Substantia nigra (tissue), 51 donors: ENCODE measurements at places on chromosomes 2 and 18.

DNA sequence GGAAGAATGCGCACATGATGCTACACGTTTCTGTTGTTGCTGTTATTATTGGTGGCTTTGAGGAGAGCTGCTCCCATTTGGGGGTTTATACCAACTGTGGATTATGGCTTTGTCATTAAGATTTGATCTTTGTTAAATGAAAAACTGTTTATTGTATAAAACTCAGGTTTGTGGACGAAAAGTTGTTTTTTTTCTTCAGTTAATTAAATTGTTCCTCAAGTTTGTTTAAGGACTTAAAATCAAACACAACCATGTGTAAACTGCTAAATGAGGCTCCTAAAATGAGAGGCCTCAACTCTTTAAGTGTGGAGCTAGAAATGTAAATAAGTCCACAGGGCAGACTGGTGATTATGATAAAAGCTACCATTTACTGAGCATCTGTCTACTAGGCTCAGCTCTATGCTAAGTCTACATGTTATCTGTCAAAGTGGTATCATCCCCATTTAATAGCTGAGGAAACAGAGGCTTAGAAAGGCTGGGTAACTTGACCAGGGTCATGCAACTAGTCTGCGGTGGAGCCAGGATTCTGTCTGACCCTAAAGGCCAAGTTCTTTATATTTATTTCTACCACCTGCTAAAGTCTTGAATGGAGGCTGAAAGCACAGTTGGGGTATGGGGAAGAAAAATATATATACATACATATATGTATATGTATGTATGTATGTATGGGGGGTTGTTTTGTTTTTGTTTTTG is 4.1 kb downstream of the MYCN start:
- DNase-seq = no peak

- no peak for DNase-seq
Measured at GRCh38 chr2:156319811-156320485, 12.6 kb downstream of the NR4A2 start.

- DNase-seq = no peak
Measured at GRCh38 chr2:8324164-8324856, 357.5 kb upstream of the ID2 start.

GRCh38 chr18:3794537-3795348 is 344.8 kb downstream of the TGIF1 start:
- DNase-seq = no peak

DNA sequence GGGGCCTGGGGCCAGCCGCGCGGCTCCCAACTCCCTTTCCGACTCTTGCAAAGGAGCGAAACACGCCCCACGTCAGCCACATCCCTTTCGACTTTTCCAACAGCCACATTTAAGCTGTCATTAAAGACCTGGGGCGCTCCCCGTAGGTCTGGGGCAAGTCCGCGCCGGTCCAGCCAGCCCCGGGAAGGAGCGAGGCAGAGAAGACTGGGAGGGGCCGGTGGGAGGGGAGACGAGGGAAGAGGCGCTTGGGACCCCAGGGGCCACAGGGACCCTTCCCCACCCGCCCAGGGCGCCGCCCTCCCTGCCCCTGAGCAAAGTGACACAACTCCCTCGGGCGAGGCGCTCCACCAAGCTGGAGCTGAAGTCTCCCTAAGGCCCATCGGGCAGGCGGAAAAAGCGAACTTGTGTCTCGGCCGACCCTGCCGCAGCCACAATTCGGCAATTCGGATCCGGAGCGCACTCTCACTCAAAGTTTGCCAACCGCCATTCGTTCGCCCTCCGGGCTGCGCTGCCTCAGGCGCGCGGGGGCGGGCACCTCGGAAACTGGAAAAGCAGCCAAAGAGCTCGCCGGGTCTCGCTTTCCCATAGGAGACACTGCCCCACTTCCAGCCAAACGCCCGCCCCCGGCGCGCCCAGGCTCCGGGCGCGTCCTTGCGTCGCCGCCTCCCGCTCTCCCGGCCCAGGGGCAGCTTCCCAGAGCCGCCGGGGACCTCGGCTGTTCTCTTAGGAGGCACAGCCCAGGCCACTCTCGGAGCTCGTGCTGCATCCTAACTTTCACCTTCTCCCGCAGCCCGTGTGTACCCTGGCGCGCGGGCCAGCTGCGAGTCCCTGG is 1.1 kb upstream of the KCTD1 start:
- peak; percentile 22 for DNase-seq

DNA sequence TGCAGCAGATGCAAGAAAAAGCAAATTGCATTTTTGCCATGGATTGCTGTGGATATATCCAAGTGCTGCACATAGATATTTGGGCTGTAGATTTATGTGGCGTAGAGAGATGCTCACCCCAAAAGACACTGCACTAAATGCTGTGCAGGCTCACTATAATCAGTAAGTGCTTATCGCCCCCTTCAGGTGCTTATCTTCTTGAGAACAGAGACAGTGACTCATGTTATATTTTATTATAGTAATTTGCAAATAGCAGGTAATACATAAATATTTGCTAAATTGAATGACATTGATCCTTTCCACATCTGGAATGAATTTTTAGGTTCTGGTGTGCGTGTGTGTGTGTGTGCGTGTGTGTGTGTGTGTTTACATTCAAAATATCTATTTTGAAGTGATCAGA is 36.8 kb upstream of the PLEKHM3 start:
- DNase-seq = no peak

GRCh38 chr2:46827274-46828134 is 88.1 kb downstream of the MCFD2 start:
- no peak for DNase-seq

DNA sequence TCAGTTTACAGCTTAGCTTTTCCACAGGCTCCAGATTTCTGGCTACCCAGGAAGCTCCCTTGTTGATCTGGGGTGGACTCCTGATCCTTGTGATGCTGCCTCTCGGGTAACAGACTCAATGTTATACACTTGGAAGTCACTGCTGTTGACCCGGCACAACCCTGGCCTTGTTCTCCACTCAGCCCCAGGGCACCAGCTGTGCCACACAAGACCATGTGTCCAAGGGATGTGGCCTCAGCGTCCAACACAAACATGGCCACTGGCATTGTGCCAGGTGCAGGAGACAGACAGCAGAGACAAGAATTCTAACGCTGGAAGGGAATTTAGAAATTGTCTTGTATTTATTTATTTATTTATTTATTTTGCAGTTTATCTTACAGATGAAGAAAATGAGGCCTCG is 39.0 kb upstream of the PPP4R1 start:
- peak; percentile 72 for DNase-seq

- no peak for DNase-seq
Measured at GRCh38 chr2:173272849-173273248, 81.8 kb upstream of the CDCA7 start.

DNA sequence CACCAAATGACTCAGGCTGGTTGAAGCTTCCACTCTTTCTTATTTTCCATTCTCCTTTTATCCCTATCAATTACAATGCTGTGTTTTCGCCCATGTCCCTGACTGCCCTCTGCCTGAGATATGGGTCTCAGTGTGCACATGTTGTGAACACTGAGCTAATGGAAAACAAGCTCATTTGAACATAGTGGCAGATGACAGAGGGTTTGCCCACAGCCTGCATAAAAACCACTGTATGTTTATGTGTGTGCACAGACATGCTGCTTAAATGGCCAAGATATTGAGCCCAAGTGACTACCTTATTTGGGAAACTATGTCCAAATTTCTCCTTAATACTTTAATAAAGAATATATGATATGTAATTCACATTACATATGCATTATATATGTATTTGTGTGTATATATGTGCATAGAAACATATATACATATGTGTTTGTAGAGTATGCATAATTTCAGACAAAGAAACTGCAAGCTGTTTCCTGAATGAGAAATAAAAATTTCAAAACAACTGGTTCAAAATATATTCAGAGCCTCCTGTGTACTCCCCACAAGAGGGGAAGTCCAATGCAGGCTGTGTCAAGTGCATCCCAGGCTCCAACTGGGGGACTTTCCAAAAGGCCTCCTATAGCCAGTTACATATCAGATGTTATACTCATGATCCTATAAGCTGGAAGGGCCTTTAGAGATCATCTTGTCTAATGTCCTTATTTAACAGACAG is 92.7 kb upstream of the CD302 start:
- no peak for DNase-seq

- DNase-seq = no peak
Measured at GRCh38 chr2:189854940-189855339, 70.7 kb downstream of the PMS1 start.

- no peak for DNase-seq
Measured at GRCh38 chr2:28607730-28608499, 112.1 kb downstream of the PLB1 start.

- DNase-seq = no peak
Measured at GRCh38 chr2:57598551-57598950, 448.1 kb upstream of the VRK2 start.

- no peak for DNase-seq
Measured at GRCh38 chr18:8051453-8051852, 484.3 kb downstream of the PTPRM start.

GRCh38 chr18:26806224-26806623 is 59.3 kb downstream of the AQP4 start:
- no peak for DNase-seq

- DNase-seq = no peak
Measured at GRCh38 chr2:28730641-28731146, 20.9 kb upstream of the PPP1CB start.

GRCh38 chr18:58529714-58530354 is 99.1 kb downstream of the ALPK2 start:
- no peak for DNase-seq

DNA sequence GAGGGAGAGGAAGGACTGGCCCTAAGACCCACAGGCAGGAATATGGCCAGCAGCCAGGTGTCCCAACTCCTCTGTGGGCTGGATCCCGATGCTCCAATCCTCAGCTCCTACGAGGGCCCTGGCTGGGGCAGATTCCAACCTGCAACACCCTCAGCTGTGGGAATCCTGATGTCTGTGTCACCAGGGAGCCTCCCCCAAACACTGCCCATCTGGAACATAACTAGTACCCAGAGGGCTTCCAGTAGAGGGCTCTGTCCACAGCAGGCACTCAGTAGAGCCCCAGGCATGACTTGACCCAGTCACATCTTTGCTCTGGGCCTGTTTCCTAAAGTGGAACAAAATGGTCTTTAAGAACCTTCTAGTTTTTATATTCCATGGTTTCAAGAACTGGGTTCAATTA is 20.6 kb upstream of the LOXHD1 start:
- DNase-seq = no peak

GRCh38 chr2:101995804-101996203 is 4.0 kb downstream of the IL1R2 start:
- DNase-seq = no peak

DNA sequence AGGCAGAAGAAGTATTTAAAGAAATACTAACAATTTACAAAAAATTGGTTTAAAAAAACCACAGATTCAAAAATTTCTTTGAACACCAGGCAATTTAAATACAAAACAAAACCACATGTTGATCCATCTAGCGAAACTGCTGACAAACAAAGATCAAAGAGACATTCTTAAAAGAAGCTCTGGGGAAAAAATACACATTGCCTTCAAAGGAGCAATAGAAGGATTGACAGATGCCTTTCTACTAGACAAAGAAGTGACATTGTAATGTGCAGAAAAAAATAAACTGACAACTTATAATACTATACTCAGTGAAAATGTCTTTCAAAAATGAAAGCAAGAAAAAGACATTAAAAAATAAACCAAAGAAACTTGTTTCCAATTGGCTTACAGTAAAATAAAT is 12.6 kb upstream of the EIF2AK3 start:
- DNase-seq = no peak
